Tibial nerve (tissue), 4 donors: ENCODE measurements at places on chromosomes 6 and 20. TPM values are rescaled to one million over a fixed set of nuclear protein-coding genes. Genes with fewer than 3 reads are reported as not detected.

OR2H1 gene
- total RNA-seq, result not detected

GGT7 gene
- 30.3 TPM for total RNA-seq

DNA sequence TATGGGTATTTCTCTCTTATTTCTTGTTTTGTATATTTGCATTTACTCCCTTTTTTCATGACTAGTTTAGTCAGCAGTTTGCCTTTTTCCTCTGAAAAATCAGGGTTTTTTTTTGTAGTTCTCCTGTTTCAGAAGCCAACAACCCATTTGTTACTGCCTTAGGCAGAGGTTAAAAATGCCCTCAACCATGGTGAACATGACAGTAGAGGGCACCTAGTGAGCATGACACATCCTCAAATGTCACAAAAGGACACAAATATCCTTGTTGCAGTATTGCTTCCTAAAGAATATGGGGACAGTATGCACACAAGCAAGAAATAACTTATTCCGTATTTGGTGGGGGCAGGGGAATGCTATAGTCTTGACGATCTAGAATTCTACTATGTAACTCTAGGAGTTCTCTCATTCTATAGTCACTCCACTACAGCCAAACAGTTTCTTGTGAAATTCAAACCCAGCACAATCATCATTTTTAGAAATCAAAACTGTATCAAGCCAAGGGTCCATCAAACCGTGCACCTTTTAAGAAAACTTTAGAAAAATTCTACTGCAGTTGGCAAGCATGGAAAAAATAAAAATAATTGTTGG is 47.0 kb downstream of the GOPC start:
- no peaks in the 10 kb centered on the region for H3K4me1 ChIP-seq
- no peaks in the 10 kb centered on the region for H3K36me3 ChIP-seq
- no peak for DNase-seq
- no peak overlapping the region for H3K4me3 ChIP-seq
- no peak overlapping the region for H3K27ac ChIP-seq

RBBP9 gene
- total RNA-seq, result 10.1 TPM

PGC gene
- total RNA-seq, result not detected

DNA sequence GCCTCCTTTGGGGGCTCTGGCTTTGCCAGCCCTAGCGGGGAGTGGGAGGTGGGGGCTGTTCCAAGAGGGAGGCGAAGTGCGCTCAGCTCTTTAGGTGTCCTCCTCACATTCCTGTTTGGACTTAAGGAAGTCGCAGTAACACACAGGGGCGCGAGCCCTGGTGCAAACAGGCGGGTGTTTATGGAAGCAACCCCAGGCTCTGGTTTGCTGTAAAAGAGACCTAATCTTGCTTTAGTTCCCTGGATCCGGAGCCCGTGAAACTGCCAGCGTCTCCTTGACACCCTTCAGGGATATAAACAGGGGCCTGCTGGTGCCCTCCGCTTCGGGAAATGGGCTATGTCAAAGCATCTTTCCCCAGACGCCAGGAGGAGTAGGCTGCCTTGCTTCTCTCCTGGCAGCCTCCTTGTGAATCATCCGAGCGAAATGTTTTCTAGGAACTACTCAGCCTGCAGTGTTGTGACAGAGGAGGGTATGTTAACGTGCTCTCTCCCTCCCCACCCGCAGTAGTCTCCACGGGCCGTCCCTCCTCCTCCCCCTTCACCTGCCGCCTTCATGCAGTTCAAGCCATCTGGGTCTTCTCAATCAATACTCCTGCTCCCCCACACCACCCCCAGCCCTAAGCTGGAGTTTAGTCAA is 168.0 kb upstream of the LRFN2 start:
- H3K36me3 ChIP-seq, result no peaks in the 10 kb centered on the region
- H3K4me1 ChIP-seq, result no peaks in the 10 kb centered on the region
- no peaks in the 10 kb centered on the region for H3K27me3 ChIP-seq
- no peak overlapping the region for H3K27ac ChIP-seq
- DNase-seq, result no peak
